ENCODE measurements at places on chromosomes 3 and 15.

- DNase-seq, result no peak
Measured at GRCh38 chr3:166837535-166837934, 542.6 kb downstream of the ZBBX start.

DNA sequence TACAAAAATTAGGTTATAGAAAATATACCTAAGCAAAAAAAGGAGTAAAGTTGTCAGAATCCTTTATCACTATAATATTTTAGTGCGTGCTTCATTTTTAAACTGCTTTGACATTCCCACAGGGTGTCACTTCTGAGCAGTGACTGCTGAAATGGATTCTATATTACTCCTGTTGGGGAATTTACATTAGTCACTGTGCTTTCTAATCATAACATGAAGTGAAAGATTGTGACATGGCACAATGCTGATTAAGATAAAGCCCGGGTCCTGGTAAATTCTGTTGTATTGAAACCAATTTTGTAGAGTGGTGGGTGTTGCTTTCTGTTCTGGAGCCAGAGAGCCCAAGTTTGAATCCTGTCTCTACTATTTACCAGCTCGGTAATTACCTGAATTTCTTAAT, 36.4 kb upstream of the EHHADH start:
- DNase-seq, result no peak

DNA sequence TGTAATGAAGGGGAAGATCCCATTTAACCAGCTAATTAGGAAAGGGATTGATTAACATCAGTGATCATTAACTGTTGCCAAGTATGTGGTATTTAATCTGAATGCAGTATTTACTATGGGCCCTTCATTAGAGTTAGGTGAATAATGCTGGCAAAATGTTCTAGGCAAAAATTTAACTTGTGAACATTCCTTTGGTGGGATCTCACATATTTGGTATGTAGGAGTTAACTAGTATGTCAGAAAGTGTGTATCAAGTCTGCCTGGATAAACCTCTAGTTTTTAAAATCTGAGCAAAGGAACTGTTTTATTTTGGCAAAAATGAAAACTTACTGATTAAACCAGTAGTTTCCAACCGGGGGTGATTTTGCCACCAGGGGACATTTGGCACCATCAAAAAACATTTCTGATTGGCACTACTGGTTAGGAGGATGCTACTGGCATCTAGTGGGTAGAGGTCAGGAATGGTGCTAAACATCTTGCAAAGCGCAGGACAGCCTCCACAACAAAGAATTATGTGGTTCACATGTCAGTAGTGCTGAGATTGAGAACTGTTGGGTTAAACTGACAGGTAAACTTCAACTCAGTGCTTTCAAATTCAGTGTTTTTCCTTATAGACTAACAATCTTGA, 22.5 kb downstream of the LRTM1 start:
- no peak for DNase-seq

GRCh38 chr3:129689036-129689435, 82.6 kb upstream of the PLXND1 start:
- DNase-seq, result no peak

DNA sequence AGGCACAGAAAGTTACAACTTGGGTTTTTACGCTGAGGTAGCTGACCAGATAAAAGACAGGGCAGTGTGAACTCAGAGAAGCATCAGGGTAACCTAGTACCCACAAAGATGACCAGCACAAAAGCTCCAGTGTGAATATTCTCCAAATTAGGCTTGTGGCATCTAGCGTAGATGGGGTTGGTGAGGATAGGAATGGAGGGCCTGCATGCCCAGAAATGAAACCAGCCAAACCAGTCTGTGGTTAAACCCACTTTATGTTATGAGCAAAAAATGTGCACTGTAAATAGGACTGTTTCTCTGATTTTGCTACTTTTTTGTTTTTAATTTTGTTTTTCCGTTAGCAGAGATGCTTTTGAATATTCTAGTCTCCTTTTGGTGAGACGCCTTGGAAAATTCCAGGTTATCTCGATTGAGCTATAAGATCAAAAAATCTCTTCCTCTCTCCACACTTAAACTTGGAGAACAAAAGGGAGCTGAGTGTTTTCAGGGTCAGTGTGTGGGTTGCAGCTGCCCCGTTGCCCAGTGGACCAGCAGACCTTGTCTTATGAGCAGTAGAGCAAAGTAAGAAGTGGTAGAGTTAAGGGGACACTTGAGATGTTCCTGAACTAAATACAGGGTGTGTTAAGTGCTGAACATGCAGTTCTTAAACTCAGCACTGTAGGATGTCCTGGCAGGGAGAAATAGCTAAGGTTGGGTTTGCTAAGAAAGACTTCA, 132.9 kb downstream of the C3orf38 start:
- DNase-seq, result no peak

DNA sequence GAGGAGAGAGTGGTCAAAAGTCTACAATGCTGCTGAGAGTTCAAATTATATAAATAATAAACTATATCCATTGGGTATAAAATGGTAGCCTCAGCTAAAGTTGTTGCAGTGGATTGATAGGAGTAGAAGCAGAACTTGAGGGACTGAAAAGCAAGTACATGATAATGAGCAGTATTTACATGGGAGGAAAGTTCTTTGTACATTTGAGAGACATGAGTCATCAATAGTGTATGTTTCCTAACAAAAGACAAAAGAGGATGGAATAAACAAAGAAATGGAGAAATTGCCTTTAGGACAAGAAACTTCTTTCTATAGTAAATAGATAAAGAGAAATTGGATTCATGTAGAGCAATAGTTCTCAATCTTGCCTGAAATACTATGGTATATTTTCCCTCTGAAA, 110.0 kb upstream of the PLSCR5 start:
- DNase-seq, result no peak

- DNase-seq, result no peak
Measured at GRCh38 chr15:33601461-33601860, 290.7 kb downstream of the RYR3 start.

GRCh38 chr15:58459045-58459444, 27.3 kb downstream of the LIPC start:
- no peak for DNase-seq

- peak; percentile 10 for DNase-seq
Measured at GRCh38 chr3:129439226-129439816, 427 bp downstream of the MBD4 start.

DNA sequence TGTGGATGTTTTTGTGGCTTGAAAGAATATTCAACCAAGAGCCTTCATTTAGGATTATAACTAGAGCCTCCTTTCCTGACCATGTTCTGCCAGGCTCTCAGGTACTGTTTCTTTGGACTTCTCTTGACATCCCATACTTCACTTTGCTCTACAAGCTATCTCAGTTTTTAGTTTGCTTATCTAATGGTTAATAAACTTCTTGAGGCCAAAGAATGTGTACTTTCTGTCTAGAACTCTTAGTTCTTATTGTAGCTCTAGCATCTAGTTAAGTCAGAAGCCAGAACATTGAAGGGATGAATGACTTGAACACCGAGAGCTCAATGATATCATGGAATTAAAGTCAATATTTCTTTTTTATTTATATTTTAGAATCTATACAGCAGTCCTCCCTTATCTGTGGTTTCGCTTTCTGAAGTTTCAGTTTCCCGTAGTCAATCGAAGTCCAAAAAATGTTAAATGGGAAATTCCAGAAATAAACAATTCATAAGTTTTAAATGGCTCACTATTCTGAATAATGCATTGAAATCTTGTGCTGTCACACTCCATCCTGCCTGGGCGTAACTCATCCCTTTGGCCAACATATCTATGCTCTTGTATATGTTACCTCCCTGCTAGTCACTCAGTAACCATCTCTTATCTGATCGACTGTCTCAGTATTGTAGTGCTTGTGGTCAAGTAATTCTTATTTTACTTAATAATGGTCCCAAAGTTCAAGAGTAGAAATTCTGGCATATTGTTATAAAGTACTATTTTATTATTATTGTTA, 368.6 kb upstream of the RBMS3 start:
- no peak for DNase-seq

DNA sequence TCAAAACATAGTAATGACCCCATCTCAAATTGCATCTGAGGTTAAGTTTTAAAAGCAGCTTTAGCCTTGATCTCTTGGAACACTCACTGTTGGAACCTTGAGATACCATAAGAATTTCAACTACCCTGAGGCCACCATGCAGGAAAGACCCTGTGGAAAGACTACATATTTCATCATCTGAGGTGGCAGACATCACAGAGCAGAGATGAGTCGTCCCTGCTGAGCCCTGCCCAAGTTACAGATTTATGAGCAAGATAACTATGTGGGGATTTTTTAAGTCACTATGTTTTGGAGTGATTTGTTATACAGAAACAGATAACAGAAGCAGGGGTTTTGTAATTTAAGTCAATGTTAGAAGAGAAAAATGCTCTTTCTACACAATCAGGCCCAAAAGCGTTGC, 168.4 kb downstream of the STAC start:
- DNase-seq, result no peak

GRCh38 chr3:130826516-130827182, 67.2 kb upstream of the ATP2C1 start:
- no peak for DNase-seq

GRCh38 chr15:75705854-75706681, 6.6 kb downstream of the CSPG4 start:
- DNase-seq, result no peak

GRCh38 chr3:109926376-109926775, 589.0 kb upstream of the DPPA4 start:
- DNase-seq, result no peak

- no peak for DNase-seq
Measured at GRCh38 chr3:23387286-23387918, 184.3 kb downstream of the UBE2E2 start.

DNA sequence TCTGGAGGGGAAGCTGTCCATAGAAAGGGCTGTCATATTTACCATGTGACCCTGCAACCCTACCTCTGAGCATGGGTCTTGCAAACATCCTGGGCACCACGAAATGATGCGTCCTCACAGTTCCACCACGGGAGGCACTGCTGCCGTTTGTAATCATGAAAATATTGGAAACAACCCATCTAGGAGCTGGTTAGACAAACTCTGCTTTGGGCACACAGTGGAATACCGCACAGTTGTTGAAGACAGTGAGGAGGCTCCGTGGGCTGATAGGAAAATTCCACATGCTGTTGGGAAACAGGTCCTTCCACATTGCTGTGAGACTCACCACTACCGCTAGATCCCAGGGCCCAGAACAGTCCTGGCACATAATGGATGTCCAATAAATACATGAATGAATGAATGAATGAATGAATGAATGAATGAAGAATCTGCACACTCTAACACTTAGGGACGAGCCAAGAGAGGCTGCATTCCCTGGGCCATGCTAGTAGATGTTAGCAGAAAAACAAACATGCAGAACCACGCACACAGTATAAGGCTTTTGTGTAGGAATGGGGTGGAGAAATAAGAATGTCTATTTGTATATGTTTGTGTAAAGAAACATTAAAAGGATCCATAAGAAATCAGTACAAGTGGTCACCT, 40.6 kb downstream of the TPRA1 start:
- no peak for DNase-seq

DNA sequence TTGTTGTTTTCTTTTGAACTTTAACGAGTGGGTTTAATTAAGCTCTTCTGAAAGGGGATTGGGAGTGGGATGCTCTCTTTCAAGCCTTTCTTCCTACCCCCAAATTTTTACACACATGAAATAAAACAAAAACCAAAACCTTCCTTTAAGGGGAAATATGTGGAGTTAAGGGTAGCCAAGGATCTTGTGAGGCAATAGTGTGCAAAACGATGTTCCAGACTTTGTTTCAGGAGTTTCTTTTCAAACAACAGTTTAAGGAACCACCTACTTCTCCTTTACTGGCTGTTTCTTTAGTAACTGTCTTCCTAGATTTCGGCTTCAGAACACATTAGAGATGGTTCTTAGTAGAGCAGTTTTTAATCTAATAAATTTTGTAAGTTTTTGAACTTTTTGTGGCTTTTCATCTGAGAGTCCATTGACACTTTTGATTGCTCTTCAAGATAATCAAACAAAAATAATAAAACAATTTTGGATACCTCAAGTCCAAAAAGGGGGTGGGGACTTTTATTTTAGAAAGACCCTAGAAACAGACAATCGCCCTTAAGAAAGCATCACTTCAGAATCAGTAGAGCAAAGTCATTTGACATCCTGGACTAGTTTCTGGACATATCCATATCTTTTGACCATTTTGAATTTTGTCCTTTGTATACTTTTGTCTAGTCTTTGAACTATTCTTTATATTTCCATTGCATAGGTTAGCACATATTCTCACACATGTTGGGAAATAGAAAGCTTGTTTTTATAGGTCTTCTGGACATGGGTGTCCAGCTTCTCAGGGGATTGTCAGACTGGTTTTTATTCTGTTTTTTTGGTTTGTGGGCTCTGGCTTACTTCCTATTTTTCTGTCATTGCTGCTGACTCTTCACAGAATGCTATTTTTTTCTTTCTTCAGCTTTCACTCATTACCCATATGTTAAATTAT, 6.0 kb downstream of the DIPK2A start:
- DNase-seq, result no peak

- DNase-seq, result no peak
Measured at GRCh38 chr15:57152666-57153539, 223.4 kb upstream of the CGNL1 start.

DNA sequence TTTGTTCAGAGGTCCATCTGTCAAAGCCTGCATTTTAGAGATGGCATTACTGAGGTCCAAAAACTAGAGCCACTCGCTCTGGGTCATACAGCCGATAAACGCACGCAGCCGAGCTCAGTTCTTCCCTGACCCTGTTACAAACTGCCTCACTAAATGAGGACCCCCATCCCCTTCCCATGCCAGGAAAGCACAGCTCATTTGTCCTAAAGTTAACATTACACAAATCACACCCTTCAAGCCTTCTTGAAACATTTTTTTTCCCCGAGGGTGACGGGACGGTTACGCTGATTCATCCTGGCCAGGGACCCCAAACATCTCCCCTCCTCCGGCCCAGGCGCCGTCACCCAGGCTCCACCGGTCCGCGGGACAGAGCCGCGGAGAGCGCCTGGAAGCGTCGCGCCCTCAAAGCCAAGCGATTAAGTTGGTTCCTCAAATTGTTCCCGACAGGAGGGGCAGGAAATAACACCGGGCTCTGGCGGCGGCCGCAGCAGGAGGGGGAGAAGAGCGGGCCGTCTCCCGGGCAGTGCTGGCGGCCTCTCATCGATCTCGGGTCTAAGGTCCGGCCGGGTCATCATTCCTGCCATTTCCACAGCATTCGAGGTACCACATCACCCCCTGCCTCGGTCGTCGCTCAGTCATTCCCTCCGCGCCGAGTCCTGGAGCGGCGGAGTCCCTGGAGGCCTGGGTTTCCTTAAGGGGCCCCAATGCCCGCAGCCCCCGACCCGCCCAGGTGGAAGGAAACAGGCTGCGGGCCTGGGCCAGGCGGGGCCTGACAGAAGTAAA, 619 bp upstream of the CMTM8 start:
- DNase-seq, result no peak

GRCh38 chr3:25362118-25362517, 65.9 kb upstream of the RARB start:
- no peak for DNase-seq

Measured in stimulated activated CD8-positive, alpha-beta memory T cell treated with anti-CD3 and anti-CD28 coated beads, Interleukin-7, amount 100 ng/mL, for 48 hours (primary cell).